Ovary (tissue), 10 donors: ENCODE measurements at places on chromosomes 5 and 9.

DNA sequence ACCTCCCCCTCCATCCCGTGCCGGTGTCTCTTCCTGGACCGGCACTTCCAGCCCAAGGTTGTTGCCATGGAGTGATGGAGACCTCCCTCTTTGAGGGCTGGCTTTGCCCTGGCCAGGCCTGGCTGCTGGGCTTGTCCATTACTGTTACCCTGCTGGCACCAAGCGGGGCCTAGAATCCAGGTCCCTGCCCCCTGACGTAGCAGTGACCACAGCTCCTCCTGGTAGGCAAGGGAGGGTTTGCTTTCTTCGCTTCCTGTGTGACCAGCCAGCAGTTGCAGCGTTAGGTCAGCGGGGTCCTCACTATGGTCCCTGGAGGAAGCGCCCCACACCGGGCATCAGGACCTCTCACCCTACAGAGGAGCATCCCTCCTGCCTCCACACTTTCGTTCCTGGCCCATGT lies 146.7 kb upstream of the COL5A1 start:
- DNase-seq = no peak

- DNase-seq = no peak
These were observed 500.2 kb downstream of the SPOCK1 start for GRCh38 chr5:136998854-136999357.

- no peak for DNase-seq
These were observed 24.0 kb upstream of the FRMPD1 start for GRCh38 chr9:37626708-37627292.

- DNase-seq = no peak
These were observed 151.9 kb downstream of the SPATA31D1 start for GRCh38 chr9:82140471-82140870.

- no peak for DNase-seq
These were observed 472.7 kb upstream of the CDH9 start for GRCh38 chr5:27511061-27511460.

DNA sequence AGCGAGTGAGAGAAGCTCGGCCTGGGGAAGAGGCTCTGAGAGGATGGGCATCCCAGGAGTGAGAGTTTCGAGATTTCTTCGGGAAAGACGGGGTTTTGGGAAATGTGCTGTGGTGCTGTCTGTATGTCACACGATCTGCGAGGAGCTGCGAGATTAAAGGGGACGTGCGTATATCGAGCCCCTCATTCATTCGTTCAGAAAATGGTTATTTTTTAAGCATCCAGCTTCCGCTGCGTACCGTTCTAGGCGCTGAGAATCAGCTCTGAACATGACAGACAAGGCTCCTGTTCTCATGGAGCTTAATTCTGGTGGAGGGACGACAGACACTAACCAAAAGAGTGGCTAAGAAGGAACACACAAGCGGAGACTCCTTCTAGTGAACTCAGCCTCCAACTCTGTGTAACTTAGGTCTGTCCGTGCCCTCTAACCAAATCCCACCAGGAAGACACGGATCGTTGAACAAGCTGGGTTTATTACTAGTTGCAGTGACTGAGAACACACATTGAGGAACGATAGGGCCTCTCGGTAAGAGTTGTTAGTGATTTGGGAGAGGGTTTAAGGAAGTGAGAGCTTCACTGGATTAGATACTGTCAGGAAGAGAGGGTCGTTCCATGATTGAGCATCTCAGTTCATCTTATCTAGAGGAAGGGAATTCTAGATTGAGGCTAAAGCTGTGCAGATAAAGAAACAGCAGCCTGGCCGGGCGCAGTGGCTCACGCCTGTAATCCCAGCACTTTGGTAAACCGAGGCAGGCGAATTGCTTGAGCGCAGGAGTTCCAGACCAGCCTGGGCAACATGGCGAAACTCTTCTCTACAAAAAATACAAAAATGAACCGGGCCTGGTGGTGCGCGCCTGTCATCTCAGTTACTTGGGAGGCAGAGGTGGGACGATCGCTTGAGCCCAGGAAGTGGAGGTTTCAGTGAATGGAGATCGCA lies 1.0 kb upstream of the FBXW11 start:
- DNase-seq = no peak

GRCh38 chr5:56962286-56962685 lies 10.4 kb upstream of the MIER3 start:
- no peak for DNase-seq

GRCh38 chr5:58887721-58888409 lies 305.0 kb downstream of the RAB3C start:
- peak; percentile 68 for DNase-seq

DNA sequence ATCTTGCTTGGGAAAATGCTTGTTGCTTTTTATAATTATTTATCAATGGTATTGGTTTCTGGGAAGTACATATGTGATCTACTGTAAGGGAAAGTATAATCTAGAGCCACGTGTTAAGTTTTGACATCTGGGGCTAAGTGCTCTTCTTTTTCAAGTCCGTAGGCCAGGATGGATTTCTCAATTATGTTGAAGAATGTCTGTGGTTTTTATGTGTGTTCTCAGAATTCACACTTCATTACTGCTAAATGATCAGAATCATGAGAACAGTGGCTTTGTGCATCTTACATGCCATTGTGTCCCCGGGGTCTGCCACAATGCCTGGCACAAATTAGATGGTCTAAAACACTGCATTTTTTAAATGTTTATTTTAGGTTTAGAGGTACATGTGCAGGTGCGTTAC lies 14.5 kb upstream of the AUH start:
- DNase-seq = no peak

DNA sequence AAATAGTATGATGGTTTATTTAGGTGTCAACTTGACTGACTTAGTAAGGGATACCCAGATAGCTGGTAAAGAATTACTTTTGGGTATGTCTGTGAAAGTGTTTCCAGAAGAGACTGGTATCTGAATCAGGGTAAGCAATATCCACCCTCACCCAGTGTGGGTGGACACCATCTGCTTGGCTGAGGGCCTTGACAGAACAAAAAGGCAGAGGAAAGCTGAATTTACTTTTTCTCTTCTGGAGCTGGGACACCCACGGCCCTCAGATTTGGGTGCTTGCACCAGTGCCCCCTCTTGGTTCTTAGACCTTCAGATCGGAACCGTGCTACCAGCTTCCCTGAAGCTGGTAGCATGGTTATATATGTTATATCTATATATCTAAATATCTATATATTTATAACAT lies 489.5 kb upstream of the MPDZ start:
- no peak for DNase-seq

DNA sequence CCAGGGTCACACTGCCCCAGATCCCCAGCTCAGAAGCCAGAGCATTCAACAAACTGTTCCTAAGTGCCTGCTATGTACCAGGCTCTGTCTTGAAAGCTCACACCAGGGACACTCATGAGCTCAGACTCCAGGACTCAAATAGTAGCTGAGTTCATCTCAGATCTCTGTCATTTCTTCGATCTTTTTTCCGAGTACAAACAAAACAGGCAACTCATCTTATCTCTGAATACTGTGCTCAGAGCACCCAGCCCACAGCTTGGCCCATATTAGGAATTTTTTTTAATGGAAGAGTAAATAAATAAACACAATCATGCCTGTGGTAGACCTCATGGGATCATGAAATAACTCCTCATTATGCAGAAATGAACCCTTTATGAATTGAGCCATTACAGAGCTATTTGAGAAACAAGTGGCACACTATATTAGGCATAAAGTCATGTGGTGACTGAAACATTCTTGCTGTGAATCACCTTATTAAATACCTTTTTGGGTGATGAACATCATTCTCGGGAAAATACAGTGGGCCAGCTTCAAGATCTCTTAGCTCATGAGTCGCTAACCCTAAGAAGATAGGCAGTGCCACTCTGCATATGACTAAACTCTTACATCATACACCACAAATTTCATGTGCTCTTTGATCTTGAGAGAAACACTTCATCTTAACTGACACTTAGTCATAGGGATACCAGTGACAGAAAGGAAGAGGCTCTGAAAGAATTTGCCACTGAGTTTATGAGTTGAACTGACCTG lies 9.9 kb downstream of the SH3RF2 start:
- no peak for DNase-seq

- no peak for DNase-seq
These were observed 29.0 kb upstream of the SSBP2 start for GRCh38 chr5:81779916-81780266.

DNA sequence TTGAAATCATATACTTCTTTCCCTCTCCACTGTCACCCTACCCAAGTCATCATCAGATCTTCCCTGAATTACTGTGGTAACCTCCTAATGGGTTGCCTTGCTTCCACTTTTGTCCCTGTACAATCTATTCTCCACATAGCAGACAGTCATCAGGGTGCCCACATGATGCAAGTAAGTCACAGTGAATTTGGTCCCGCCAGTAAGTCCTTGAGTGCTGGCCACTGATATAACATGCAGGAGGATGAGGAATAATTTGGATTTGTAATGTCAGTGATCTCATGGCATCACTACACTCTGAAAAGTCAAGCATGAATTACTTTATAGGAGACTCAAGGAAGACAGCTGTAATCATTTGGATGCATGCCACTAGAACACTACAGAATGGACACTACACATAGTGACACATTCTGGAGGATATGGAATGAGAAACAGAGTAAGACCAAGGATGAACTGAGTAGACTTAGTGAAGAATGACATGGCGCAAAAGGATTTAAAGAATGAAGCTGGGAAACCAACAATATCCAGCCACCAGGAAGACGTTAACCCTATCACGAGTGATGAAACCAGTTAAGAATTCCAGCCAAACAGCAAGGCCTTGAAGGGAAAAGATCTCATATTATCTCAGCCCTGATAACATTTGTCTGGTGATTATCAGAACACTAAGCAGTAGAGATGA lies 28.6 kb downstream of the MARCHF3 start:
- no peak for DNase-seq

- no peak for DNase-seq
These were observed 638.8 kb upstream of the WWC1 start for GRCh38 chr5:167652690-167653089.

DNA sequence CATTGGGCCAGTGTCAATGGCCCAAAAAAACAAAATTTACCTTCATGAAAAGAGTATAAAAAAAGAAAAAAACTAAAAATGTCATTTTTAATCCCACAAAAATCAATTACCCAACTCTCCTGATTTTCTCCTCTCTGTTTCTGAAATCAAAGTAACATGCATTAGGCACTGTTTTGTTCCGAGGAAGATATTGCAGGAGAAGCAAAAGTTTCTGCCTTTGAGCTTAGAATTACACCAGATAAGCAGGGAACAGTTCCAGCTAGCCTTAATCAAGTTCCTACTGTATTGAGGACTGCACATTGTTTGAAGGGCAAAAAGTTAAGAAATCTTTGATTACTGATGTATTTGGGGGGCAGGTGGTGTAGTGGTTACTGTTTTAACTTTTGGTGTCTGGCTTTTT lies 1.1 kb upstream of the PRKAA1 start:
- no peak for DNase-seq

DNA sequence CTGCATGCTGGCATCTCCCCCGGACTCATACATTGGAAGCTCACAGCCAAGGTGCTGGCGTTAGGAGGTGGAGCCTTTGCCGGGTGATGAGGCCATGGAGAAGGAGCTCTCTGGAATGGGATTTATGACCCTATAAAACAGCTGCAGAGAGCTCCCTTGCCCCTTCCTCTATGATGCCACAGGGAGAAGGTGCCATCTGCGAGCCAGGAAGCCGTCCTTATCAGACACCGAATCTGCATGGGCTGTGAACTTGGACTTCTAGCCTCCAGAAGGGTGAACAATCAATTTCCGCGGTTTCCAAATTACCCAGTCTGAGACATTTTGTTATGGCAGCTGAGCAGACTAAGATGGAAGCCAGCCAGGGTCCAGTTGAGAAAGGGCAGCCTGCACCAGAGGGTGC lies 381.2 kb upstream of the IRX1 start:
- no peak for DNase-seq

- DNase-seq = no peak
These were observed 138.5 kb downstream of the AOPEP start for GRCh38 chr9:94864862-94865509.

GRCh38 chr5:175741556-175741955 lies 83.7 kb downstream of the HRH2 start:
- no peak for DNase-seq

DNA sequence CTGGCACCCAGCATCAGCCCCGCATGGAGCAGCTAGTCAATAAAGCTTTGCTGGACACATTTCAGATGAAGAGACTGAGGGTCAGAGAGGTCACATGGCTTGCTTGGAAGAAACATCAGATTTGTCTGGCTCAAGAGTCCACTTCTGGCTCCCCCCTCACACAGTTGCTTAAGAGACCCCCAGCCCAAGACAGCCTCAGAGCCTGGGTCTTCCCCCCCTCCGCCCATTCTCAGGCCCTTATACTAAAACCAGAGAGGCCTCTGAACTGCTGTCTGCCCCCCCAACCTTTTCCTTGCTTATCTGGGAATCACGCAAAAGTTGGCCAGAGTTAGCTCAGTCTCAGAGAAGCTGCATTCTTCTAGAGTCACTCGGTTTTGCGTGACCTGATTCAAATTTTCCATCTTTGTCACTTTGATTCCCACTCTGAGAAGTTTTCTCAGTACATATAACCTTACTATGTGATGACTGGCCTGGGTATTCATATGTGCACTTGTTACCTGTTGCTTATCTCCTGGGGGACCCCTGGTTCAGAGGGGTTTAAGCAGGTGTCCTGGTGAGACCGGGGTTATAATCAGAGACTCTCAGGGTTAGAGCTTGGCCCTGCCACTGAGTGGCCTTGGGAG lies 145.4 kb upstream of the IER5L start:
- no peak for DNase-seq

DNA sequence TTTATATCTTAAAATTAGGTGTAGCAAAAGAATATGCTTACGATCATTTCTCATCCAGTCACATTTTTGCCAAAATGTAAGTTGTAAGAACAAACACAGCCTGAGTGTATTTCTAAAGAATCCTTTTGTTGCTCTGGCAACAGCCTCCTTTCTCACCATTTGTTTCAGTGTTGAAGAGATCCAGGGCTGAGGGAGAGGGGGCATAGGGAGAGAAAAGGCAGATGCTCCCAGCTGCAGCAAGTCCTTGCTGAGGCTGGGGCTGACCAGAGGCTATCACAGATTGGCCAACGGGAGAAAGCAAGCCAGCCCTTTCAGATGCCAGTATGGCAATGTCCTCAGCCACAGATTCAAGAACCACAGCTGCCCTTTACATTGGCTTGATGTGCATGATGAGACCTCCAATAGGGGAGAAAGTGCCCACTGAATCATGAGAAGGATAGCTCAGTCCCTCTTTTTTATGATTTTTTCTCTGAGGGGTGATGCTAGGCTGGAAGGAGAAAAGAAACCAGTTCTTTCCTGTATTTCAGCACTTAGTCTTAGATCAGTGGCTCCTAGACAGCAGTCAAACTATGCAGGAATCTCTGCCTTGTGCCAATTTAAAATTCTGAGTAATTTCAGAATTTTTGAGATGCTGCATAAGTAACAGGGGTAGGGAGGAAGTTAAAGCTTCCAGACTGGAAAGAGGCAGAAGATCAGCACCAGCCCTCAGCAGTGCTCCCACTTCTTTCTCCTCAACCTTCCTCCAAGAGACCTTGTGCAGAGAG lies 142.1 kb downstream of the LHFPL2 start:
- DNase-seq = no peak

DNA sequence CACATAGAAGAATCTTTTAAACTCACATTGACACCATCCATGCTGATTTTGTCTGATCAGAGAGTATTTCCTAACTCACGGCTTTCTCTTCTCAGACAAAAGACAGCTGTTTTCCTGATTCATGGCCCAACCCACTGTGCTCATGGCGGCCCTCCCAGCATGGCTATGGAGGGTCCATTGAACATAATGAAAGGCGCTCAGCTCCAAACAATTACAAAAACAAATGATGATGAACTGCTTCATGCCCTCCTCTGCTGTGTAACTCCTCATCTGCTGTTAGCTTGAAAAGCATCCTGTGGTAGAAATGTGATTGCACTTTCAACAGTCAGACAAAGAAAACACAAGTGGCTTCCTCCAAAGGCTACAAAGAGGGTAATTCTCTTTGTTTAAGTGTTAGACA lies 673.8 kb downstream of the PRELID2 start:
- DNase-seq = no peak
